ENCODE measurements at places on chromosomes 12 and 14.

- no peak for DNase-seq
Measured at GRCh38 chr12:41362931-41363330, 174.8 kb downstream of the PDZRN4 start.

DNA sequence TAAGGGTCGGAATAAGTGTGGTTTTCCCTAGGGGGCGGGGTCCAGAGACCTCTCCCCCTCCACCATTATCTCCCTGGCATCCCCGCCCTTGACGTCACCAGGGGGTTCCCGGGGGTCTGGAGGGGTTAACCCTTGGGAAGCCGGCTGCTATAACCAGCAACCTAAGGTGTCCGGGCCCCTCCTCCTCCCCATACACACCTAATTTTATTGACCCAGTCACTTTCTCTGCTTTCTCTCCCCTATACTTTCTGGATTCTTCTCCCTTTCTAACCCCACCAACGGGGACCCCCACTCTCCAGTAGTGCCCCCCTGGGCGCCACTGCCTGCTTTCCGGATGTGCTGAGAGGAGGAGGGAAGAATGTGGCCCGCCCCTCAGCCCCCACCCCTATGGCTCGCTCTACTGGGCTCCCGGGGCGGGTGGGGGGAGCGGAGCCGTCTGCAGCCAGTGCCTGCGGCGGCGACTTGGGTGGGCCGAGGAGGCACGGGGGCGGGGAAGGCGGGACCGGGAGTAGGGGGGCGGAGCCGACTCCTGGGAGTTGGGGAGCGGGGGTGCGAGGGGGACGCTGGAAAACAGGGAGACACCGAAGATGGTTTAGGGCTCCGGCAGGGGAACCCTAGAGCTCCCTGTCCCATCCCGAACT, 1.8 kb downstream of the GLI1 start:
- DNase-seq, result no peak

DNA sequence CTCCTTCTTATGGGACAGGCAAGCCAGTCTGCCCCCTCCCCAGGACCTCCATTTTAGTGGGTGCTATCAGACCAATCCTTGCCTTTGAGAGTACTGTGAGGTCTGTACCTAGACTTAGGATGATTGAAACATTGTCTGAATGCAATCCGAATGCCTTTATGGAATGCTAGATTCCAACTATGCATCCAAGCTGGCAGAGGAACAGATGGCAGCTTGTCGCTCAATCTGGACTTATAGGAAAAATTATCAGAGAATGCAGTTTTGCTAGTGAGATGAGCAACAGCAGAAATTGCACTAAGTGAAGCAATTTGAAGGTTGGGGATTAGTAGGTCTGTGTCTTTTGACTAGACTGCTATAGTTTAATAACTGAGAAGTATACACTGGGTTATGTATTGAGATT, 109.1 kb downstream of the DYRK2 start:
- no peak for DNase-seq

- no peak for DNase-seq
Measured at GRCh38 chr12:14825256-14825655, 11.3 kb upstream of the SMCO3 start.

DNA sequence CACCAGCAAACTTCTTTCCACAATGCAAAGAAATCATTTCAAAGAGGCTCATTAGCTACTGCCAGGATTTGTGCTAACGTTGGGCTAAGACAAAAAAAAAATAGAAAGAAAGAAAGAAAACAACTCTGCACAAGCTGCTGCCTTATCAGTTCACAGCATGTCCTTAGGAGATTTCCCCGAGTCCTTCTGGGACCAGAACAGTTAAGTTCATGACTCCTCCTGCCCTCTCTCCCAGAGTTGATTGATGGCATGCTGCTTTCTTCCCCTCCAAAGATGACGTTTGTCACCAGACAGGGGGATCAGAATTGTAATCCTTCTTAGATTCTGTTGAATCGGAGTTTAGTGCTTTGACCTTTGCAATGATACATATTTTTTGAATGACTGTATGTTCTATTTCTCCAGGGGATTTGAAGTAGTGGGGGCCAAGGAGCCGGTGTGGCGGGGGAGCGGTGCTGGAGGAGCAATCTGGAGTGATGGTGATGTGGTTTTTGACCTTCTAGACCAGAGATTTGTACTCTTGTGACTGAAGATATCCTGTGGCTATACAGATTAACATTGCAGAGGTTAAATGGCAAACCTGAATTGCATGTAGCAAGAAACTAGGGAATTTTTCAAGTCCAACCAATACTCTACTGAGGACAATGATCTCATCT, 409.2 kb upstream of the TMPO start:
- no peak for DNase-seq

- no peak for DNase-seq
Measured at GRCh38 chr14:55599250-55599879, 19.4 kb downstream of the KTN1 start.

- no peak for DNase-seq
Measured at GRCh38 chr12:39277416-39277815, 165.5 kb downstream of the KIF21A start.

DNA sequence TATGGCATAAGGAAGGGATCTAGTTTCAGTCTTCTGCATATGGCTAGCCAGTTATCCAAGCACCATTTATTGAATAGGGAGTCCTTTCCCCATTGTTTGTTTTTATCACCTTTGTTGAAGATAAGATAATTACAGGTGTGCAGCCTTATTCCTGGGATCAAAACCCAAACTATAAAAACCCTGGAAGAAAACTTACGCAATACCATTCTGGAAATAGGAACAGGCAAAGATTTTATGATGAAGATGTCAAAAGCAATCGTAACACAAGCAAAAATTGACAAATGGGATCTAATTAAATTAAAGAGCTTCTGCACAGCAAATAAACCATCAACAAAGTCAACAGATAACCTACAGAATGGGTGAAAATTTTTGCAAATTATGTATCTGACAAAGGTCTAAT, 128.5 kb upstream of the DCN start:
- DNase-seq, result no peak

GRCh38 chr14:51219473-51220448, 20.3 kb upstream of the TMX1 start:
- DNase-seq, result no peak

DNA sequence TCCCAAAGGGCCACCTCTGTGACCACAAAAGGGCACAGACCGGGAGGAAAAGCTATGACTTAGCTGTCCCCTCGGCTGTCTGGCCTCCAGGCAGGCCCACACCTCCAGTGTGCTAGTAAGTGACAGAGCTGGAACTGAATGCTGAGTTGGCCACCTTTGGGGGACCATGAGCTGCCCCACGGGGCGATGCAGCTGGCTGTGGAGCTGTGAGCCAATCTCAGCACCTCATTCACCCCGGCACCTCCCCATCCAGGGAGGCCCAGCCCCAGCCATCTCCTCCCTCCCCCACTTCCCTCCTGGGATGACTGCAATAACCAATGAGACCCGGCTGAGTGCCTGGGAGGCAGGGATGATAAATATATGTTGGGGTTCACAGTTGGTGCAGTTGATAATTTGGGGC, 12.2 kb upstream of the TESC start:
- no peak for DNase-seq

GRCh38 chr14:102020058-102020971, 55.9 kb downstream of the DYNC1H1 start:
- DNase-seq, result peak; percentile 38

DNA sequence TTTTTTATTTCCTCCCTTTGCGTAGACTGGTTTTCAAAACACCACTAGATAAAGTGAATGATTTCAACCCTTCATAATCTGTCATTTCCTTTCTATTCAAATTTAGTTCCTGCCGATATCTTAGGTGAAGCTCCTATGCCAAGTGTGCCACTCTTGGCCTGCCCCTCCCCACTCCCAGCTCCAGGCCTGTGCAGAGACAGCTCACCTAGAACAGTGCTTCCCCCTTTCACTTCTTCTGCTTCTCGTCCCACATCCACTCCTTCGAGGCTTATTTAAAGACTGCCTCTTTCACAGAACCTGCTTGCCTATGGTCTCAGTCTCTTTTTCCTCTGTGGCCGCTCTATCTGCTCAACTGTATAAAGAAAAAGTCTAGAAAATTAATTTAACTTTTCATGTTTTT, 473.8 kb downstream of the RAD51B start:
- no peak for DNase-seq

- no peak for DNase-seq
Measured at GRCh38 chr12:26799741-26800140, 33.3 kb downstream of the ITPR2 start.

GRCh38 chr12:2779281-2779680, 15.5 kb upstream of the FKBP4 start:
- no peak for DNase-seq

- peak; percentile 7 for DNase-seq
Measured at GRCh38 chr14:55752580-55753390, 172.8 kb downstream of the KTN1 start.

DNA sequence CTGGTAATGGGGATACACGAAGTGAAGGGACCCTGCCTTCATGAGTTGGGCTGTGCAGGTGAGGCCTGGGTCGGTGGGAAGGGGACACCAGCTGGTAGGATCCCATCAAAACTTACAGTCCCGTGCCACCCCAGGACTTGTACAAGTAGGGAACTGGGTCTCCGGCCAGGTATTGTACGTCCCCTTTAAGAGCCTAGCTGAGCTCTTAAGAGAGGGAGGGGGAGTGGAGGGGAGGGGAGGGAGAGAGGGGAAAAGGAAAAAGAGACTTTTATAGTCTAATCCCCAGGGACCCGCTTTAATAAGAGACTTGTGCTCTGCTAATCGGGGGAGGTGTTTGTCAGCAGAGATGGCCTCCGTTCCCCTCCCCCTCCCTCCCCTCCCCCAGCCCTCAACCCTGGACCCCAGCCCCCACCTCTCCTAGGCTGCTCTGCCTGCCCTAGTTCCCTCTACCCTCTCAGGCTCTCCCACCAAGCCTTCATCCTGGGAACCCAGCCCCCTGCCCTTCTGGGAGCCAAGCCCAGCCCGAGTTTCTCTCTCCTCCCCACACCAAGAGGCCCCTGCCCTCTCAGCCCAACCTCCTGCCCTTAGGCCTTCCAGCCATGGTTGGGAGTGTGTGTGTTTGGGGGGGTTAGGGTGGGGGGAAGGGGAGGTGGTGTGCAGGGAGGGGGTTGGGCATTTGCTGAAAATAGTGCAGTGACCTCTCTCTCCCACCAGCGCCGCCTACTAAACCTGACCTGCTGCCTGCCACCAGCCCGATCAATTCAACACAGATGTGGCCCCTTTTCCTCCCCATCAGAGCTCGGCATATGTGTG, 2.6 kb downstream of the GDF11 start:
- DNase-seq, result no peak

DNA sequence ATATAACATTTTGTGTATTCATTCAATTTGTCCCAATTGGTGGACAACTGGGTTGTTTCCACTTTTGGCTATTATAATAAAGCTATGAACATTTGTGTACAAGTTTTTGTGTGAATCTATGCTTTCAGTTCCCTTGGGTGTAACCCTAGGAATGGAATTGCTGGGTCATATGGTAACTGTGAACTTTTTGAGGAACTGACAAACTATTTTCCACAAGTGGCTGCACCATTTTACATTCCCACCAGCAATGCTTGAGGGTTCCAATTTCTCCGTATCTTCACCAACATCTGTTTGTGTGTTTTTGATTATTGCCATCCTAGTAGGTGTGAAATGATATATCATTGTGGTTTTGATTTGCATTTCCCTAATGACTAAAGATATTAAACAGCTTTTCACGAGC, 13.0 kb downstream of the LPCAT3 start:
- DNase-seq, result no peak

DNA sequence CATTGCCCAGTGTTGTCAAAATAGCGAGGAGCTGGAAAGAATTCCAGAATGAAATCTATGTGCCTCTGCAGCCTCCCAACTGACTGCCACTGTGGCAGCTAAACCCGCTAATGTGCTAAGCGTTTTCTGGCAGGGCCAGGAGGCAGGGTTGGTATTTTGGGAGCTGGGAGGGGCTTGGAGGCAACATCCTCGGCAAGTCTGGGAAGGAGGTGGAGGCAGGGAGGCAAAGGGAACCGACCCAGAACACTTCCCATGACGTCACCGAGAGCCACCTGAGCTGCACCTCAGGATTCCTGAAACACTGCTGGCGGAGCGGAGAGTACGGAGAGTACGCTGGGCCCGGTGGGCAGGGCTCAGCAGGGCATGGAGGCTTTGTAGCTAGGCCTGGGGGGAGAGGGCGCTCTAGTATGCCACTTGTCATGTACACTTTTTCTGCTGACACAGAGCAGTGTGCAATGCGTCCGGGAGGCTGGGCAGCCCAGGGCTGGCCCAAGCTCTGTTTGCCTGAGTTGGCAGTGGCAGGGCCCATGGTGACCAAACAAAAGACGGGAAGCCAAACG, 81.5 kb downstream of the DPF3 start:
- no peak for DNase-seq

DNA sequence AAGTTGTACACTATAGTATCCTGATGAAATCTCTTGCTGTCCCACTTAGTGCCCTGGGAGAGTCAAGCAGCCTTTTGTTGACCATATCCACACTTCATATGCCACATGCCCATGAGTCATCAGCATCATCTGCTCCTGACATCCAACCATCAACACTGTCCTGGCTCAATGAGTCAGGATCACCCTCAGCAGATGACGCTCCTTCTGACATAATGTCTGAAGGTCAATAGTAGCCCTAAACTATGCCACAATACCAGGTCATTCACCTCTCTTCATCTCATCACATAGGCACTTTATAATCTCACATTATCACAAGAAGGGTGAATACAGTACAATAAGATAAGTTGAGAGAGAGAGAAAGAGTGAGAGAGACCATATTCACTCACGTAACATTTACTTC, 369.0 kb upstream of the FAR2 start:
- no peak for DNase-seq

GRCh38 chr14:47536341-47536740, 139.1 kb downstream of the MDGA2 start:
- no peak for DNase-seq

Data from AG09319 (cell line).